SK-MEL-5 (cell line): ENCODE measurements at places on chromosomes 4 and X. TPM values are rescaled to one million over a fixed set of nuclear protein-coding genes. Genes with fewer than 3 reads are reported as not detected.

Gene NSUN7
- total RNA-seq, result not detected in 2 replicates

Gene SOD3
- total RNA-seq, result not detected in 2 replicates

Gene REST
- 22.3 and 28.0 TPM in 2 replicates for total RNA-seq

DNA sequence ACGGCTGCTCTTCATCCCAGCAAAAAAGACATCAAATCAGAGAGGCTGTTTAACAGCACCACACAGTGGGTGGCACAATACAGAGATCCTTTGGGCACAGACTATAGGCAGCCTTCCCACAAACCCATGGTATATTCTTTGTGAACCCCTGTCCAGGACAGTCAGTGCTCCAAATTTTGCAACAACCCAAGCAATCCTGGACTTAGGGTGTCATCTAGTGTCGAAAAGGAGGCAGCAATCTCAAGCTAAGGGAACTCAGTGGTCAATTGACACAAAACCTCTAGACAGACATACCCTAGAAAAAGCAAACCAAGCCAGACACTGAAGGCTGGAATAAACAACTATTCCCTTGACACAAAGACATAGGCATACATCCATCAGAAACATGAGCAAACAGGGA is 137.4 kb downstream of the BMP15 start:
- peak; percentile 78 for DNase-seq

- no peak for DNase-seq
These were observed 104.4 kb upstream of the ESX1 start for GRCh38 chrX:104359124-104359523.

Gene PRSS12
- total RNA-seq, result 8.1 and 10.3 TPM in 2 replicates

DNA sequence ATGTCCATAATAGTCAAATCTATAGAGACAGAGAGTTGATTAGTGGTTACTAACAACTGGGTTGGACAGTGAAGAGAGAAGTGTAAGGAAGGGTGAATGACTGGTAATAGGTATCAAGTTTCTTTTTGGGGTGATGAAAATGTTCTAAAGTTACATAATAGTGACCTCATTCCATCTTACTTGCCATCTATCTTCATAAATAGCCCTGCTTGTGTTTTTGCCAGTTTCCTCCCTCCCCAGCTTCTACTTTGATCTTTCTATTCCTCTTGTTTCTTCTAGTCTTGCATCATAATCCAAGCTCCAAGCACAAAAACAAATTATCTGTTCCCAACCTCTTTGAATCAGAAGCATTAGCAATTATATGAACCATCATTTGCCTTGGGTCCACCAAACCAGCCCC is 40.2 kb upstream of the TET2 start:
- no peak for DNase-seq

GRCh38 chr4:185700630-185701029 is 111.4 kb downstream of the SORBS2 start:
- no peak for DNase-seq

- DNase-seq, result no peak
These were observed 8.3 kb downstream of the RPS4X start for GRCh38 chrX:72268597-72269365.

GRCh38 chr4:102563000-102563399 is 61.8 kb downstream of the NFKB1 start:
- DNase-seq, result no peak

GRCh38 chr4:7358100-7358735 is 76.5 kb downstream of the PSAPL1 start:
- peak; percentile 11 for DNase-seq

GRCh38 chr4:113675731-113676697 is 85.5 kb downstream of the CAMK2D start:
- DNase-seq, result no peak

- no peak for DNase-seq
These were observed 338.2 kb upstream of the PABPC4L start for GRCh38 chr4:134539729-134540231.

- peak; percentile 66 for DNase-seq
These were observed 782.2 kb downstream of the ARAP2 start for GRCh38 chr4:35461931-35462659.

DNA sequence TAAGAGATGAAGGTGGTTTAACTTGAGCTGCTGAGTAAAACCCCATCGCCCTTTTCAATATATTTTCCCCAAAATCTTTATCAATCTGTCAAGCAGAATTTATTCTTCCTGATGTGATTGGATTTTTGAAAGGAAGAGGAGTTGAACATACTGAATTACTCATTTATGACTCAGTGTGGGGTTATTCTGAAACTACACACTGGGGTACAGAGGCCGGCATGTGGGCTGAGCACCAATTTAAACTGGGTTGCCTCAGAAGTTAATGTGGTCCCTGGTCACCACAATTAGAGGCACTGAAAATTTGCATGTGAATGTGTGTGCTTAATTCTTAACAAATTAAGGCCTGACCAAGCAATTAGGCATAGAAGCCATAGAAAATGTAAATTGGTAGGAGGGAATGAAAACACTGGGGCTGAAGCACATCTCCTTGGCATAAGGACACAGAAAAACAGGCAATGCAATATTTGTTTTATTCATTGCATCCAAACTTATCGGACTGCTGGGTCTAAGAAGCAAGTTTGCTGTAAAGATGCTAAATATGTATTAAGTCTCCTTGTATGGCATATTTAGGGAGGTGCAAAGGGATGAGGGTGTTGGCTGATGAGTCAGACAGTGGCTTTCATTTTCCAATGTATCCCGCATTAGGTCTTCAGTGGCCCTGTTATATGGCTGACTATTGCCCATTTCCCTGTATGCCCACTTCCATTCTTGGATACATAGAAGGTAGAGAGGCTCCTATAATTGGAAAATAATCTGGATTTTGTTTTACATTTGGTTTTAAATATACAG is 170.9 kb downstream of the IL15 start:
- DNase-seq, result no peak

DNA sequence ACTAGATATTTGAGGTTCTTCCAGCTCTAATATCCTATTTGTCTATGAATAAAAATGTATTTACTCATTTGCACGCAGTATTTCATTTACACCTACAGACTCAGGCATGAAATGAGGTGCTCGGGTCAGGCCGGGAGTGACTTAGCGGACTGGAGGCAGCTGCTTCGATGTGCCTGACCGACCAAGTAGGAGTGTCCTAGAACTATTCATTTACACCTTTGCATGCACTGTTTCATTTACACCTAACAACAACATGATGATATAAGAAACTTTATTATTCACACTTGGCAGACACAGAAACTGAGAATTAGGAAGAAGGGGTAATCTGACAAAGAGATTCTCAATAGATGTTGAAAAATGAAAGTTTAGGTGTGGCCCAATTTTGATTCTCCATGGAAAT is 28.7 kb upstream of the FAT1 start:
- DNase-seq, result no peak
